Right hindlimb (tissue), 1 donor: ENCODE measurements at places on chromosomes 5 and 9.

- no peak for DNase-seq
Measured at GRCh38 chr9:130345897-130346385, 80.4 kb downstream of the HMCN2 start.

GRCh38 chr9:92767066-92768054 lies 2.7 kb upstream of the BICD2 start:
- DNase-seq = no peak

DNA sequence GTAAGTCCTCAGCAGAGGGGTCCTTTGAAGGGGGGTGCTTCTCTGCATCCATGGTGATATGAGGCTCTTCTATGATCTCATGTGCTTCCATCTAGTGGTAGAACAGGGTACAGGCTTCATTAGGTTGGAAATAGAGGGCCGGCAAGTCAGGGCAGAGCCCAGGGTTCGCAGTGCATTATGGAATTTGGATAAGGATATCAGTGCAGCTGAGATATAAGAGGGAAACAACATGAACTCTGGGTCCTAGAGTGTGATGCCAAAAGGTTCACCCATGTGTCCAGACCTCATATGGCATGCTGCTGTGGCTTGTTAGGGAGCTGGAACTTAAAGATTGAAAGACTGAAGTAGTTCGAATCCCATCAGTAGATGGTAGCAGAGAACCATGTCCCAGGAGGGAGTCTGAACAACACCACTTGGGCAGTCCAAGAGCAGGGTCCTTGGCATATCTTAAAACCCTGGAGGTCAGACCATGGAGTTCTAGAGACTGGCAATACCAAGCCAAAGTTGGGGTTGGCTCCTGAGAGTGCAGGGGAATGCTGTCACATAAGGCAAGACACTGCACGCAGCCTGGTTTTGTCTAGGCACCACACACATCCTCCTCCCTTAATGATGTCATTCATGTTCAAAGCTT lies 2.3 kb downstream of the FAM221B start:
- DNase-seq = no peak

GRCh38 chr5:9928326-9928725 lies 298.2 kb upstream of the TAS2R1 start:
- DNase-seq = peak; percentile 51

- no peak for DNase-seq
Measured at GRCh38 chr5:158392753-158393152, 533.8 kb upstream of the CLINT1 start.

DNA sequence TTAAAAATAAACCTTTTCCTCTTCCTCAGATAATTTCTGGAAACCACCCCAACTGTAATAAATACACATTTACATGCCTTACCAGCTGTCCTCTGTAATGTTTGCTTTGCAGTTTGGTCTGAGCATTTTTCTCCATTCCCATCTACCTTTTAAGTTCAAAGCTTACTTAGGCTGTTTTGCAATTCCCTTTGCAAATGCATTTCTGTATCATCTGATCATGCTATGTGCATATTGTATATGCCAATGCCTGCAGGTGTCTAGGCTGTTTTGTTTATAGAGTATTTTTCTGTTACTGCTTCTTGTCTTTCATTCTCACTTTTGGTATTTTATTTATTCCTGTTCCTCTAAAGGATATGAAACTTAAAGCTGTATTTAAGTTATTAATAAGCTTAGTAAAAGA lies 86.3 kb downstream of the SLC44A1 start:
- no peak for DNase-seq

GRCh38 chr9:98502976-98503325 lies 205.8 kb downstream of the GABBR2 start:
- DNase-seq = peak; percentile 45

DNA sequence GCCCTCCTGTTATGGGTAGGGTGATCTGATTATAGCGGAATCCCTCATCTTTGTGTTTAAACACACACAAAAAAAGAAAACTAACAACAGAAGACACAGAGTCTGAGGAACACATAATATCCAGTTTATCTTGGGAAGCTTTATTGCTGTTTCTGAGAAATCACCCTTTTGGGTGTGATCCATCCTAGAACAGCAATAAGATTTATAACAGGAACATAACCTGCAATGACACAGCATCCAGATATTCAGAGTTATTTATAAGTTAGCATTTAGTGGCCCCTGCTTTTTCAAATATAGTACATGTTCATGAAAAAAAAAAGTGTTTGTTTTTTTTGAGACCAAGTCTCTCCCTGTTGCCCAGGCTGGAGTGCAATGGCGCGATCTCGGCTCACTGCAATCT lies 79.9 kb downstream of the RFK start:
- DNase-seq = no peak

- no peak for DNase-seq
Measured at GRCh38 chr5:16932401-16932800, 3.7 kb downstream of the MYO10 start.

DNA sequence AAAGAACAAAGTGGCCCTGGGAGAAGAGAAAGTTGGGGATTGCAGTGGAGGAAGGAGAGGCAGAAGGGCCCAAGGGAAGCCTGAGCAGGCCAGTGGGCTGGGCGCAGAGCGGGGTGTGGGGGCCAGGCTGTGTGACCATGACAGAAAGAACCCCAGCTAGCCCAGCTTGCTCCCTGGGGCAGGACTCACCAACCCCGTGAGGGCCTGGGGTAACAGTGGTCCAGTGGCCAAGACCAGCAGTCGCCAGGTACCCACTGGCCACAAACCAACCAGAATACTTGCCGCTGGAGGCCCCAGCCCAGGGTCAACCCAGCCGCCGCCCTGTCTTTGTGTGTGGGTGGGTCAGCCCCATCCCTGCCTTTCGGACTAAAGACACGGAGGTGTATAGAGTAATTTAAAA lies 146.5 kb downstream of the CACNA1B start:
- no peak for DNase-seq

GRCh38 chr5:16552666-16553343 lies 64.0 kb downstream of the RETREG1 start:
- peak; percentile 81 for DNase-seq

- DNase-seq = no peak
Measured at GRCh38 chr5:125890511-125890931, 532.7 kb upstream of the GRAMD2B start.

- no peak for DNase-seq
Measured at GRCh38 chr5:45264447-45264846, 431.7 kb downstream of the HCN1 start.

DNA sequence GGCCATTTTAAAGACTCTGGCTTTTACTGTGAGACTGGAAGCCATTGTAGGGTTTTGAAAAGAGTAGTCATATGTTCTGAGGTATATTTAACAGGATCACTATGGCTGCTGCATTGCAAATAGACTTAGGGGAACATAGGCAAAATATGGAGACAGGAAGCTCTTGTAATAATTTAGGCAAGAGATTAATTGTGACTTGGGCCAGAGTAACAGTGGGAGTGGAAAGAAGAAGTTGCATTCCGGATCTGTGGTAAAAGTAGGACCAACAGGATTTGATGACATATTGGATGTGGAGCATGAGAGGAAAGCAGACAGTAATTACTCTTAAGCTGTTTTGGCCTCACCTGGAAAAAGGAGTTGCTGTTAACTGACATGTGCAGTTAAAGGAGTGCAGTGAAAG lies 85.6 kb downstream of the SMIM15 start:
- no peak for DNase-seq

GRCh38 chr5:62330302-62330701 lies 24.3 kb downstream of the KIF2A start:
- DNase-seq = no peak

GRCh38 chr5:98810206-98810605 lies 36.7 kb downstream of the RGMB start:
- no peak for DNase-seq

DNA sequence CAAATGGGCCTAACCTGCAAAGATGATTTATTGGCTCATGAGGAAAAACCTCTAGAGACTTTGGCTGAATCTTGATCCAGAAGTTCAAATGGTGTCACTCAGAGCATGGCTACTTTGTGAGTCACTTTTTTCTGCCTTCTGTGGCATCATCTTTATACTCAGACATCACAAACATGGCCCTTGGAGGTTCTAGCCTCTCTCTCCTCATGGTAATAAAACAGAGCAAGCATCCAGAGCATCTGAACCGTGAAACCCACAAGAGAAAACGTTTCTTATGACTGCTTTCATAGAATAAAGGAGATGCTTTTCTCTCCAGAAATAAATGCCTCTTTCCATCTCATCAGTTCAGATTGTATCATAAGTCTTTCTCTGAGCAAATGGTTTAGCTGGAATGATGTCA lies 780.3 kb downstream of the KCTD16 start:
- no peak for DNase-seq

DNA sequence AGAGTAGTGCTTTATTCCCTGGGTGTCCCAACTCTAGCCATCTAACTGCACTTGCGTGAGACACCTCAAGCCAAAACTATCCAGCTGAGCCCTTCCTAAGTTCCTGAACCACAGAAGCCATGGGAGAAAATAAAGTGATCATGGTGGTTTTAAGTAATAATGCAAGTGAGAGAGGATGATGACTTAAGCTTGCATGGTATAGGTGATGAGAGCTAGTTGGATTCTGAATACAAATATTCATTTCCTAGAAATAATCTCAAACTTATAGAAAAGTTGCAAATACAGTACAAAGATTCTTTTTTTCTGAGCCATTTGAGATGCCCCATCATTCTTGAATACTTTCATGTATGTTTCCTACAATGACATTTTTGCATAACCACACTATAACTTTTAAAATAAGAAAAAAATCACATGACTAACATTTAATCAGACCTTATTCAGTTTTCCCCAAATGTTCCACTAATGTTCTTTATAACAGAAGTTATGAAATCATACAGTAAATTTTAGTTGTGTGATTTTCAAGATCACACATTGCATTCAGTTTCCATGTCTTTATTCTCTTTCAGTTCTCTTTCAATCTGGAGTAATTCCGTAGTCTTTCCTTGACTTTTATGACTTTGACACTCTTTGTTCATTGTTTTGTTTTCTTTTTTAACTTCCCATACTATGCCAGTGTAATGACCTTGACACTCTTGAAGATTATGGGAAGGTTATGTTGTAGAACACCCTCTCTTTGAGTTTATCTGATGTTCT lies 5.5 kb upstream of the AK3 start:
- no peak for DNase-seq

DNA sequence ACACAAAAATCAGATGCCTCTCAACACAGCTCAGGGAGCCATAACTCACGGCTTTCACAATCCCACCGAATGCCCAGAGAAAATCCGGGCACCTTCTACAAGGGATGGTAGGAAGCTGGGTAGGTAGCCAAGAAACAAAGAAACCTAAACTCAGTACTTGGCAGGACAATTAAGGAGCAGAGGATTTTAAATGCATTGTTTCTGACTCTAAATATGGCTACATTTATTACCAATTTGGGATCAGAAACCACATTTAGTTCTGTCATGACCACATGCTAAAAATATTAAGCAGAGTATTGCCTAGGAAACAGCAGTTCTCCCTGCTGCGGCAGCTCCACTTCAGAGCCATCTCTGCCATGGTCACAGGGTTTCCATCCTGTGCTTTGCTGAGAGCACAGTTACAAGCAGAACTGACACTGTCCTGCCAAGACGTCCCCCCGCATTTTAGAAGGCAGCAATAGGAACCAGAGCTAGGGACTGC lies 57.5 kb downstream of the SIL1 start:
- peak; percentile 74 for DNase-seq

GRCh38 chr9:134419000-134419683 lies 92.9 kb downstream of the RXRA start:
- DNase-seq = peak; percentile 66

DNA sequence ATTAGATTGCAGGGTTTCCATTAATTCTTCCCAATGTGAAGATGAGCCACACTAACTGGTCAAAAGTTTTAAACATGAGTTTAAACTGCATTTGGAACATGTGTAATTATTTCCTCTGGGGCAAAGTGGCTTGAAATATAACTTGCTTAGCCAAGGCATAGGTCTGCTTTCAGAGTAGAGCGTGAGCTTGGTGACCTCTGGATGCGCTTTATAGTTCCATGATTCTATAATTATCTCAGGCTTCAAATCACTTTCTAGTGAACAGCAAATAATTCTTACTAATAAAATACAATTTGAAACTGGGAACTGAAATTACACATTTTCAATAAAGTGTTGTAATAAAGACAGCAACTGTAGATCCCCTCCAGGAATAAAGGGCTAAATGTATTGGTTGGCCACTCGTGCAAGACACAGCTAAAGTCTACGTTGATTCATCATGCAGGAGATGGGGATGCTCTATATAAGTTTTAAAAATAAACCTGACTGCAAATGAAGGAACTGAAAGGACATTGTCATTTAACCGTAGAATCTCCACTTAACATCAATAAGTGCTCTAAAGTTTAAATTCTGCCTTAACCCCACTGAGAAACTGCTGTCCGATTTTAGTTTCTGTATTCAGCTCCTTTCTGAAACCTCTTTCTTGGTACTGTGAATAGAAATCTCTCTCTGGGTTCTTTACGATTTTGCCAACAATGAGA lies 460.0 kb downstream of the PSAT1 start:
- DNase-seq = no peak

DNA sequence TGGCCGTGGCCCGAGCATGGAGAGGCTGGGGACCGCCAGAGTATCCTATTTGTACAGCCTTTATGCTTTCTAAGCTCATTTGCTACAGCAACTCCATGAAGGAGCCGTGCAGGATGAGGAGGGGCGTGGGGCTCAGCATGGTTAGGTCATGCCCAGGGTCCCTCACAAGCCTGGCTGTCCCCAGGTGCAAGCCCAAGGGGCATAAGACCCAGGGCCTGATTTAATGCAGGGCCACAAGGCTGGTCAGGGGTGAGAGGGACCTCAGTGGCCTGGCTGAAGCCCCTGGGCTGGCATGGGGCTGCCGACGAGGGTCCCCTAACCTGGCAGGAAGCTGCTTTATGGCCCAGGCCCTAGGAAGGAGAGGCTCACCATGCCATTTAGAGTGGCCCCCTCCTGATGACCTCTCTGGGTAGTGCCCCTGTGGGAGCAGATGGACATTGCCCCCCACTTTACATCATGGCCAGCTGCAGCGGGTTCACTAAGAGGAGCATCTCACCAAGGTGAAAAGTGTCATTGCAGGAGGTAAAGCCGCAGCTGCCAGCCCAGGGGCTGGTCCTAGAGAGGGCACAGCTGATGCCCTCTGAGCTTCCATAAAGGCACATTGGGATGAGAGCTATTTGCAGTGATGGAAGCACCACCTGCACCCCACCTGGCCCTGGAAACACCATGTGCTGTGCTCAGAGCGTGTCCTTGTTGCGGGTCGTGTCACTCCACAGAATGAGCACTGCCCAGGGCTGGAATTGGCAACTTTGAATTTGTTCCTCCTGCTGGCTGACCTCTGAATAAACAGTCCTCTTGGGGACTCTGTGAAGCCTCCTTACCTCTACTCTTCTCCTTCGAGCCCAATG lies 58.9 kb downstream of the ZNF618 start:
- no peak for DNase-seq

GRCh38 chr9:78860801-78861475 lies 564.0 kb downstream of the PSAT1 start:
- DNase-seq = no peak
